ENCODE measurements at places on chromosomes 1 and 21.

DNA sequence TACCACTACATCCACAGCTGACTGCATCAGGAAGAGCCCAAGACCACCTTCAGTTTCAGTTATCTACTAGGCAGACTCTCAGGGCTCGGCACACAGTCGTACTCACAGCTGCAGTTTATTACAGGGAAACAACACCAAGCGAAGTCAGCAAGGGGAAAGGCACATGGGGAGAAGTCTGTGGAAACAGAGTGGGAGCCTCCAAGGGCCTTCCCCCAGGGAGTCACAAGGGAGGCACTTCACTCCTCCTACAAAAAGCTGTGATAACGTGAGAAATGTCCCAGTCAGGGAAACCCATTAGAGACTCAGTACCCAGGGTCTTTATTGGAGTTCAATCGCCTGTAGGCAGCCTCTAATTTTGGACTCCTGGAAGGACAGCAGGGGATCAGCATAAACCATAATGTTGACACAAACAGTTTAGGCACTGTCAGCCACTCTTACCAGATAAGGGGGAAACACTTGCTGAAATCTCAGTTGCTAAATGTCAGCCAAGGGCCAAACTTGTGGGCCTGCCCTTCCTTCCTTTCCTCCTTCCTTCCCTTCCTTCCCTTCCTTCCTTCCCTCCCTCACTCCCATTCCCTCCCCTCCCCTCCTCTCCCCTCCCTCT, 444.0 kb downstream of the SMYD3 start:
- no peak for DNase-seq

DNA sequence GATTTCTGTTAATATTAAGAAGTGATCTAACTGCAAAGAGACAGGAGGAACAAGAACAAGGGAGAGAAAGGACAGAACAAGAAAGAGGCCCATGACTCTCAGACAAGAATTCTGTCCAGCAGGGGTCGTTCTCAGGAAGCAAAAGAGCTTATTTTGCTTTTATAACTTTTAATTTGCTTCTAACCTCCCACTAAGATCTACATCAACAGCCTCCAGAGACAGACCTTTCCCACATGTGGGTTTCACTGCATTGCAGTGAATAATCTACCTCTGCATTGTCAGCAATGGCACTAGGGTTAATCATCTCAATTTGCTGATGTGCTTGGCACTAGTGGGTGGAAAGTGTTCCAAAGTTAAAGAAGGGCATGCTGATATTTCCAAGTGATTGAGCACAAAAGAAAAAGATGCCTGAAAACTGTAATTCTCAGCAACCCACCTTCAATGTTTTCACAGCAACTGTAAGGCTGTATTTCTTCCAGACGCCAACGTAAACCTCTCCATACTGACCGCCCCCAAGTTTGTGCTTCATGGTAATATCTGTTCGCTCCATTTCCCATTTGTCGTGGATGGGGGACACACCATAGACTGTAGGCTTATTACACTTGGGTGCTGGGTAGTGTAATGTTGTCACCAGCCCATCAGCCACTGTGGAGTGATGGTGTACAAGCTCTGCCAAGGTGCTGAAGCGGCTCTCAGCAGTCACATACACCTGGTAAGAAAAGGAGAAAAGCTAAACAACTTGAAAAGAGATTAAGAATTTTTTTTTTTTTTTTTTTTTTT, 39.5 kb downstream of the TOR3A start:
- peak; percentile 83 for DNase-seq

- no peak for DNase-seq
These were observed 737.8 kb upstream of the CXADR start for GRCh38 chr21:16775076-16775475.

GRCh38 chr1:150280138-150280707, 2.1 kb upstream of the CIART start:
- no peak for DNase-seq

- no peak for DNase-seq
These were observed 25.2 kb upstream of the RABGAP1L start for GRCh38 chr1:174134003-174134659.

- no peak for DNase-seq
These were observed 1.7 kb upstream of the OPTC start for GRCh38 chr1:203492082-203492747.

DNA sequence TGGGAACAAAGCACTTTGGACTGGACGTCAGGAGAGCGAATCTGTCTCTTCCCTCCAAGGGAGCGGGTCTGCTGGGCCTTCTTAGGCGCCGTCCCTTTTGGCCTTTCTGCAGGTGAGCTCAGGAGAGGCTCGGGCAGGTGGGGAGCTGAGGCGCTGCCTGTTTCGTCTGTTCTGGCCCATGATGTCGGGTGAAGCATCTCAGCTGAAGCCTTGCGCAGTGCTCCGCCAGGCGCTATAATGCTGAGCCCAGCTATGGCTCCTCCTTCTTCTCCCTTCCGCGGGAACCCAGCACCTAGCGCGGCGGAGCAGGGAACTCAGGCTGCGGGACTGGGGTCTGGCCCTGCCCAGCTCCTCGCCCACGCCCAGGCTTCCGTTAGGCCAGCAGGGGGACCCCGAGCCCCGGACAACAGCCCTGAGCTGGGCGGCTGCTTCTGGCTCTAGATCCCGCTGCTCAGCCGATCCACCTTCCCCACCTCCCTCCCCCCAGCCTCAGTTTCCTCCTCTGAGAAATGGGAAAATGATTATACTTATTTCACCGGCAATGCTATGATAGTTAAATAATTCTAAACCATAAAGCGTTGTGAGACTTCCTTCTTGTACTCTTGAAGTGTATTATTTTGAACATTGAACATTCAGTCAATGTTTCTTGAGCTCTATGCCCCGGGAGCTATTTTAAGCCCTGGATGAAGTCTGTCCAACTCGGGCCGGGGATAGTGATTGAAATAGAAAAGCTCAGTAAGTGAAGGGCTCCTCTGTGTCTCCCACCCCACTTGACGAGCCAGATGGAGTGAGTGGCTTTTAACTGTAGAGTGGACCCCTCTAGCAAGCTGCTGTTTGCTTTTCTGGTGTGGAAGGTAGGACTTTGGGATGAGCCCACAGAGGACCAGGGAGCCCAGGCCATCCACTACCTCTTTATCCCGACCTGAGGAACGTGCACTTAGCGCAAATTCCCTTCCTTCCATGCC, 9.6 kb upstream of the ADORA1 start:
- DNase-seq = peak; percentile 75

- no peak for DNase-seq
These were observed 15.3 kb upstream of the TEDDM1 start for GRCh38 chr1:182415789-182416188.

DNA sequence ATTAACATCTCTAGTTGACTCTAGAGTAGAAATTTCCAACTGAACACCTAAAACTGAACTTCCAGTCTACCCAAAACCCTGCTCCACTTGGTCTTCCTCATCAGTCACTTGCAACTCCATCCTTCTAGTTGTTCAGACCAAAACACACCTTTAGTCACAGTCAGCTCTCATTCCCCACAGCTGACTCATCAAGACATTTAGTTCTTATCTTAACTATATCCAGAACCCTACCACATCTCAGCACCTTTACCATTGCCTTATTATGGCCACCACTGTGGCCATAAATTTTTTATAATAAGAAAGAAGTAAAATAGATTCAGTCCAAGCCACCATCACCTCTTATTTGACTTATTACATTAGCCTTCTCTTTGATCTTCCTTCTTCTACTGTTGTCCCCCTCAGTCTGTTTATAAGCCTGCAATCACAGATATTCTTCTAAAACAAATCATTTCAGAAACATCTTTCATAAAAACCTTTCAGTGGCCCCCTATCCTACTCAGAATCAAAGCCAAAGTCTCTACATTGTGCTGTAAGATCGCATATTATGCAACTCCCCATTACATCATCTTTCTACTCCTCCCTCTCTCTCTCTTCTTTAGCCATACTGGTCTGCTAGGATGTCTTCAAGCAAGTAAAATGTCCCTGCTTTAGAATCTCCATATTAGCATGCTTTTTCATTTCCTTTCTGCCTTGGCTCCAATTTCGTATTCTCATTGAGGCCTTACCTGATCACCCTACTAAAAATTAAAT, 275.9 kb downstream of the LRRC40 start:
- DNase-seq = no peak

- no peak for DNase-seq
These were observed 86.2 kb upstream of the GNG12 start for GRCh38 chr1:67919274-67920072.

- DNase-seq = no peak
These were observed 64.1 kb downstream of the NOS1AP start for GRCh38 chr1:162133566-162133965.

GRCh38 chr1:20483833-20484518, 2.0 kb downstream of the CAMK2N1 start:
- DNase-seq = no peak

- no peak for DNase-seq
These were observed 25.6 kb downstream of the SLC45A1 start for GRCh38 chr1:8343464-8344001.

DNA sequence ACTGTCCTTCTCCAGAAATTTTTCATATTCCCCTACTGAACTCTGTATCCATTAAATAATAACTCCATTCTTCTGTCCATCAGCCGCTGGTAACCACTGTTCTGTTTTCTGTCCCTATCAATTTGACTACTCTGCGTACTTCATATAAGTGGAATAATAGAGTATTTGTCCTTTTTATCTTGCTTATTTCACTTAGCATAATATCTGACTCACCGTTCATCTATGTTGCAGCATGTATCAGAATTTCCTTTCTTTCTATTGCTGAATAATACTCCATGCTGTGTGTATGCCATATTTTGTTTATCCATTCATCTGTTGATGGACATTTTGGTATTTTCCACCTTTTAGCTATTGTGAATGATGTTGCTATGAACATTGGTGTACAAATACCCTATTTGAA, 71.9 kb downstream of the CEP350 start:
- no peak for DNase-seq

- DNase-seq = no peak
These were observed 19.8 kb downstream of the TOMM20 start for GRCh38 chr1:235108876-235109275.

GRCh38 chr1:99176753-99177152, 87.5 kb upstream of the PLPPR4 start:
- no peak for DNase-seq

DNA sequence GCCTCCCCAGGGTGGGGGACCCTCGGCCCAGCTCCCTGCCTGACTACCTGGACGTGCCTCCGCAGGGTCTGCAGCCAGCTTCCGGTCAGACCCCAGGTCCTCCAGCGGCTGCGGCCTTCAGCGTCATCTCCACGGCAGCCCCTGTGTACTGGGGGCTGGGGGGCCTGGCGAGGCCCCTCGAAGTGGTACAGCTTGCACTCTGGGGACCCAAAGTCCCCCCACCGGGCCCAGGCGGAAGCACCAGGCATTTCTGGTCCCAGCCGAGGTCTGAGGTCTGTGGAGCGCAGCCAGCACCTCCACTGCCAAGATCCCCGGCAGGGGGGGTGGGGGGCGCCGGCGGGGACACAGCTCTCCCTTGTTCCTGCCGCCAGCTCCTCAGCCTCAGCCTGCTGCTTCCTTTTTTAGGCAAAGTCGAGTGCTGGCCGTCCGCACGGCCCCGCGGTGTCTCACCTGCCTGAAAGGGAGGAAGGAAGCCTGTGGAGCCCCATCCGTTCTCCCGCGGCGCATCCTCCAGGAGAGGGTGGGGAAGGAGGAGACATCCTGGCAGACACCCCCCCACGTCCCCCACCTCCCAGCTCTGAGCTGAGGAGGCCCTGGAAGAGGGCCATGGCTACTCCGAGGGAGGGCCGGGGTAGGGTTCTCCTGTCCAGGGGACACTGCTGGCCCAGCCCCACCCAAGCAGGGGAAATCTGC, 1.2 kb upstream of the VWA1 start:
- peak; percentile 64 for DNase-seq

DNA sequence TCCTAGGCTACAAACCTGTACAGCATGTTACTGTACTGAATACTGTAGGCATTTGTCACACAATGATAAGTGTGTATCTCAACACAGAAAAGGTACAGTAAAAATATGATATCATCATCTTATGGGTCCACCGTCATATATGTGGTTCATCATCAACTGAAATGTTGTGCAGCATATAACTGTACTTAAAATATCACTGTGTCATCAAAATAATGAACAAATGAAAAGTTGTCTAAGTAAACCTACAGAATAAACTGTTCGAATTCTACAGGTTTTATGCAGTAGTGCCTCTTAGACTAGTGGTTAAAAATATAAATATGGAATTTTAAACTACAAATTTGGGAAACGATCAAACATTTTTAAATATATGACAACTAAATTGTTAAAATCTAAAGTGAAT, 328.8 kb downstream of the KCTD3 start:
- no peak for DNase-seq

- DNase-seq = no peak
These were observed 1261.2 kb upstream of the B3GALT2 start for GRCh38 chr1:194447636-194448035.

- DNase-seq = no peak
These were observed 4.2 kb upstream of the PRXL2B start for GRCh38 chr1:2582391-2582790.

- no peak for DNase-seq
These were observed 192.8 kb downstream of the RWDD3 start for GRCh38 chr1:95426772-95427171.

- DNase-seq = peak; percentile 80
These were observed at the start of gene SV2A for GRCh38 chr1:149917571-149918144. SV2A (minus strand) TSS chr1:149917844; CDS start chr1:149913840, 4,004 bp downstream.

GRCh38 chr1:84352298-84353106, 45.8 kb upstream of the DNASE2B start:
- DNase-seq = no peak

Data from activated CD4-positive, alpha-beta T cell treated with anti-CD3 and anti-CD28 coated beads, Interleukin-2, amount 10 ng/mL, durations not matched to agents 24 days and 14 days (primary cell).